ENCODE measurements at places on chromosomes 13 and 19.

- no peak for DNase-seq
These were observed 8.8 kb downstream of the DDX39A start for GRCh38 chr19:14410091-14411051.

DNA sequence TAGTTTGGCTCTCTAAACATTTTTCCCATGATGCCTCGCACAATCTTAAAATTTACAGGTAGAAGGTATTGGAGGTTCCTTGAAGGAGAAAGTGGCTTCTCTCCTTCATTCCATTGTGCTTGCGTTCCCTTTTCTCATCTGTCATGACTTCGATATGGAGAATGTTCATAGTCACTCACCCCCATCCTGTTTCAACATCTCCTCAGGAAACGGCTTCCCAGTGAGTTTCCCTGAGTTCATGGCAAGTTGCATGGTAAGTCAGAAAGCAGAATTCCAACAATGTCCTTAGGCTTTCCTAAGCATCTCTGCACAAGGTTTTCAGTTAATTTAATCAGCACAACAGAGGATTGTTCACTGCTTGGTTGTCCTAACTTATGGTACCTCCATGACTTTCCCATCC is 581.8 kb upstream of the SLITRK5 start:
- no peak for DNase-seq

DNA sequence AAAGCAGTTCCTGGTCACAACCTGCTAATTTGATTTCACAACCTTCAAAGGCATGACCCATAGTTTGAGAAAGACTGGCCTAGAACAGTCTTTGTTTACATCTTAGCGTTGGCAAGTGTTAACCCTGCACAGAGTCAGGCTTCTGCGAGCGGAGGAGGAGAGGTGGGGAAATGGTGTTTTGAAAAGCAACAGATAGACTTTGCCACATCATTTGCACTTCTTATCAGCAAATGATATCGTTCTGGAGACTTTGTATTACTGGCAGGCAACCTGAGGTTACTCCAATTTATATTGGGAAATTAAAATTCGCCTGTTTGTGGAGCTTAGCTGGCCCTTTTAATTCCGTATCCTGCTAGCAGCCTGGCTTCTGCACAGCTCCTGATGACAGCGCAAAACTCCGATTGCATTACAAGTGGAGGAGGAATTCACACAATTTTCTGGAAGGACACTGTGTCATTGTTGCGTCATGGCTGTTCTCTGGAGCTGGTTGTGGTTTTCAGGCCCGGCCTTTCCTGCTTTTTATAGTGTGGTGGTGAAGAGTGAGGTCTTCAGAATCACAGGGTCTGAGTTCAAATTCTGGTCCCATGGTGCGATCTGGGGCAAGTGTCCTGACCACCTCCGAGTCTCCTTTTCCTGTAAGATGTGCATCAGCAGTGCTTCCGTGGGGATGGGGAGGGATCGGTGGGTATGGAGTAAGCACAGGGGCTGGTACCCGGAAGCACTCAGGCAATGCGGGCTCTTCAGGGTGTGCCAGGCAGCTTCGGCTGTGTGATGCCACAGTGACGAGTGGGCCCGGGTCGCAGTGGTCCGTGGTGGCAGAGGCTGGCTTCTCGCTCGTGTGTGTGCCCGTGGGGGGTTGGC is 49.1 kb upstream of the EHD2 start:
- no peak for DNase-seq

DNA sequence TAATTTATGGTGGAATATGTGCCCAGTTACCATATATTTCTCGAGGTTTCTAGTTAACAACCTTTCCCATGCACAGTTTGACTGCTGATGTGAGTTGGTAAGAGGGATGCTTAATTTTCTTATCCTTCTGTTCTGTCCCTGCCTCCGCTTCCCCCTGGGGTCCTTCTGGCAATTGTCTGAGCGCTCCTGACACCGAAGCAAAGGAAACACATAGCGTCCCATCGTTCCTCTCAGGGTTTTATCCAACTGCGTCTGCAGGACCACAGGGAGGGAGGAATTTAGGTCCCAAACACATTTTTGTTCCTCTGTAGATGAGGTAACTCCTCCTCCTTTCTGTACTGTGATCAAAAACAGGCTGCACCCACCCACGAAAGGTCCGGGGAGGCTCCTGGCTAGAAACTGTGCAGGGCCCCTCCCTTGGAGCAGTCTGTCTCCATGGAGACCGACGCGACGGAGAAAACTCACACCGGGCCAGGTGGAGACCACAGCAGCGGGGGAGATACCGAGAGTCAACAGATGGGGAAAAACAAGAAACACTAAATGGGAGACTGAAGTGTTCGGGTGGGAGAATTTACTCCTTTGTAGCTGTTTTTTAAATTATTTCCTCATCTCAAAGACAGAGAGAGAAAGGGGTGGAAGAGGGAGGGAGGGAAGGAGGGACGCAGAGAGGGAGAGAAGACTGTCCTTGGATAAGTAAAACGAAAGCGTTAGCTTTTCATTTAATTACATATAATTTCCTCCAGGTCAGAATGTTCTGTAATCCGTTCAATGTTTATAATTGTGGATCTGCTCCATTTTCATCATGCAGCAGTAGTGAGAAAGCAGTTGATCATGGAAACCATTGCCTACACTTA is 191.8 kb upstream of the NBEA start:
- no peak for DNase-seq

DNA sequence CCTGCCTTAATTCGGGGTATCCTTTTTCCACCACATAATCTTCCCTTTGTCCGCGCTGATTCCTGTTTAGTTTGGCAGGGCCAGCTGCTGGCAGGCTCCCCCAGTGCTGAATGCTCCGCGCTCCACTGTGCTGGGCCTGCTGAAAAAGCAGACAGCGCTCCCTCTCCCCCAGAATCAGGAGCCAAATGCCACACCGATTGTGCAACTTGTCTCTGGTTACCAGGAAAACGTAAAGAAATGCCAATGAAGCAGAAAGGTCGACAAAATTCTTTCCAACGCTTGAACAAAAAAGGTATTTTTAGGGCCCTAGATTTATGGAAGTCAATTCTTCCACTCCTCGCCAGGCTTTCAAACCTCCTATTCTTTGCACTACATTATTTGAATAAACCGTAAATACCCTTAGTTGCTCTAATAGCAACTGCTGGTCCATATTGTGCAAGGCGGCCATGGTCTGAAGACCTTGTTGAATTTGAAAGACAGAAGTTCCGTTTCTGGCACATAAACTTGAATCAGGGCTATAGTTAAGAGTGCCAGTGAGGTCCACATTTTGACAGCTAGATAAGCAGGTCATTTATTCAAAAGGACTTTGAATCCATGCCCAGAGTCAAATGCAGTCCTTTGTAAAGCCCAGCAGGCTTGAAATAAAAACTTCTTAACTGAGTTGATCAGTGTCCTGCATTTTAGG is 206.7 kb upstream of the RFC3 start:
- no peak for DNase-seq

GRCh38 chr13:41680900-41681299 is 223.6 kb downstream of the RGCC start:
- no peak for DNase-seq

- no peak for DNase-seq
These were observed 278.0 kb downstream of the KLF5 start for GRCh38 chr13:73336773-73337172.

DNA sequence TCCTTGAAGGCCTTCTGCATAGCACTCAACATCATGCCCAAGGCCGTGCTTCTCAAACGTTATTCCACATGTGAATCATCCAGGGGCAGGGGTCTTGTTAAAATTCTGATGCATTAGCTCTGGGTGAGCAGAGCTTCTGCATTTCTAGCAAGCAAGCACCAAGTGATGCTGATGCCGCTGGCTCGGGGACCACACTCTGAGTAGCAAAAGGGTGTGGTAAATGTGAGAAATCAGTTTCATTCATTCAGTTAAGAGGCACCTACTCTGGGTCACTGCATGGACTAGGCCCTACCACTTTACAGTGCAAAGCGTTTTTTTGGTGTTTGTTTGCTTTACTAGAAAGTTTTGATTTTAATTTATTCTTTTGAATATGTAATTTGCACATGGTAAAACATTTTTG is 7.2 kb downstream of the KRTDAP start:
- no peak for DNase-seq

DNA sequence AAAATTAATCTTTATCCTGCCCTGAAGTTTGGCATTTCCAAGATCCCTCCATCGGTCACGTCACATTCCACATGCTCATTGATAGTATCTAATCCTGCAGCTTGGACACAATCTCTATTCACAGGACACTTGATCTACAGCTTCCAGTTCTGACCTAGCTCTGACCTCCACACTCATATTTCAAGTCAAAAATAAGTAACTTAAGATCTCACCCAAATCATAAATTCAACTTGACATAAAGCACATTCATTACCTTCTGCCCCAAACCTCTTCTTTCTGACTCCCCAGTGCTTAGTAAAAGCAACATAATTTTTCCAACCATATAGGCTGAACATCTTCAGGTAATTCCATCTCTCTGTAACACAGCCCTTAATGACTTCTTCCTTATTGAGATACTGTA is 880.2 kb downstream of the PCDH9 start:
- DNase-seq: no peak

- no peak for DNase-seq
These were observed 284.2 kb upstream of the DACH1 start for GRCh38 chr13:72151241-72151640.

DNA sequence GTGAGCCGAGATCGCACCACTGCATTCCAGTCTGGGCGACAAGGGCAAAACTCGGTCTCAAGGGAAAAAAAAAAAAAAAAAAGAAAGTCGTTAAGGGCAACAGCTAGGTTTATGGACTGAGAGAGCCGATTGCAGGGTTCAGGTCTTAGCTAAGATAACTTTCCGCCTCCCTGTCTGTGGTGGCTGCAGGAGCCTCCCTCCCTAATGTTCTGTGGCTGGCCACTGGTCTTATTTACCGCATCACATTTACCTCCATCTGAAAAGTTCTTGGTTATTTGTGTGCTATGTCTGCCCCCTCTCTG is 722 bp upstream of the CRTC1 start:
- DNase-seq: no peak

DNA sequence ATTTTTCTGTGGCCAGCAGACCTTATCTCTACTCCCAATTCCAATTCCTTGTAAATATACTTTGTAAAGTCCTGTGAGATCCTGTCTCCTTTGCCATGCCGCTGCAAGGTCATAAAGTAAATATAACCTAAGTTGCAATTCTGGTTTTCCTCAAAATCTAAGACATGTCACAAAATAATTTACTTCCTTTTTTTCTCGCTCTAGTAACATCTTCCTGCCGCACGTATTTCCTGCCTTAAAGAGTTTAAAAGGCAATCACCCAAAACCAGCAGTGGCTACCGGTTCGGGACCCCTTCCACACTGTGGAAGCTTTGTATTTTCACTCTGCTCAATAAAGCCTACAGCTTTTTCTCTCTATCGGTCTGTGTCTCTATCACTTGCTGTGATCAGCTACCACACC is 832.0 kb upstream of the SLITRK5 start:
- DNase-seq: no peak

DNA sequence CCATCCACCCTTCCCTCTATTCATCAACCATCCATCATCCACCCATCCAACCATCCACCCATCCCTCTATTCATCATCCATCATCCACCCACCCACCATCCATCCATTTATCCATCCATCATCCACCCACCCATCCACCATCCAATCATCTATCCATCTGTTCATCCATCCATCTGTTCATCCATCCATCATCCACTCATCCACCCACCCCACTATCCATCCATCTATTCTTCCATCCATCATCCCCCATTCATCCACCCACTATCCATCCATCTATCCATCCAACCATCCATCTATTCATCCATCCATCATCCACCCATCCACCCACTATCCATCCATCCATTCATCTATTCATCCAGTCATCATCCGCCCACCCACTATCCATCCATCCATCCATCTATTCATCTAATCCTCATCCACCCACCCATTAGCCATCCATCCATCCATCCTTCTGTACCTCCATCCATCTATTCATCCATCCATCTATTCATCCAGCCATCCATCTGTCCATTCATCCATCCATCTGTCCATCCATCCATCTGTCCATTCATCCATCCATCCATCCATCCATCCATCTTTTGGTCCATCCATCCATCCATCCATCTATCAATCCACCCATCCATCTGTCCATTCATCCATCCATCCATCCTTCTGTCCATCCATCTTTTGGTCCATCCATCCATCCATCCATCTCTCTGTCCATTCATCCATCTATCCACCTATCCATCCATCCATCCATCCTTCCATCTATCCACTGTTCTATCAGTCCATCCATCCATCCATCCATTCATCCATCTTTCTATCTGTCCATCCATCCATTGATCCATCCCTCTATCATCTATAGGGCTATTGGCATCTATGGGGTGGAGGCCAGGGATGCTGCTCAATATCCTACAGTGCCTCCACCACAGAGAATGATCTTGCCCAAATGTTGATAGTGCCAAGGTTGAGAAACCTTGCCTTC is 47.5 kb downstream of the CPAMD8 start:
- DNase-seq: no peak

- DNase-seq: no peak
These were observed 667.1 kb downstream of the PCDH9 start for GRCh38 chr13:66563076-66563475.

DNA sequence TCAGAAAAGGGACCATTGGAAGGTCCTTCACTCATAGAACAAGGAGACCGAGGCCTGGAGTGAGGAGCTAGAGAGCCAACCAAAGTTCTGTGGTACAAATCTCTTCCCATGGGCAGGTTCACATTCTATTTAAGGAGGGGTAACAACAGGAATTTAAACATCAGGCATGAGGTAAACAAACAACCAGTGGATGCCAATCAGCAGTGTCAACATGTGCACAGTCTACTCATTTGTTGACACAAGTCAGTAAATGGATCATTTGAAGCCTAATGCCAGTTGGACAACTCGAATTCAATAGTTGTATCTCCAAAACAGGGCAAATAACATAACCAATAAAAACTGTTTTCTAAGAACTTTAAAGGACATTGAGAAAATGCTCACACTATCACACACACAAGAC is 6.3 kb upstream of the DOCK9 start:
- DNase-seq: no peak

DNA sequence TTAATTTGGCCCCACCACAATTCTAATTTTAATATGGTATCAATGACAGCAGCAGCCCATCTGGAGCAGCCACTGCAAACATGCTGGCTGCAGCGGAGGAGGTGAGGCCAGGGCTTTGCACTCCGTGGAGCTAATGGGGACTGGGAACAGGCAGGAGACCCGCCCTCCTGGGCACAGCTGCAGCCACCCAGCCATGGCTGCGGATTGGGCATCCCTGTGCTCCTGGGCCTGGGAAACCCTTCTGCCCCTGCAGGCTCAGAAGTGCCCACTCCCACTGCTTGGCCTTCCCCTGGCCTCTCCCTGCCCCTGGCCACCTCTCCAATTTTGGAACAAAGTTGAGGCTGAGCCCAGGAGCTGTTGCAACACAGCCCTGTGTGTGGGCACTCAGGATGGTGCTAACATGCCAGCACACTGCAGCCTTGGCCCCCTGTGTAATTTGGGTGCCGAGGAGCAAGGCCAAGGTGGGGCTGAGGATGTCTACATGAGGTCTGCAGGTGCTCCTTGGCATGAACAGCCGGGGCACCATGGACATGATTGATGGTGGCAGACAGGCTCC is 123.6 kb downstream of the PCDH9 start:
- no peak for DNase-seq

GRCh38 chr19:47464675-47465419 is 6.8 kb downstream of the SLC8A2 start:
- DNase-seq: no peak

Measured in stimulated activated CD4-positive, alpha-beta T cell treated with anti-CD3 and anti-CD28 coated beads, Interleukin-4, amount 100 ng/mL, for 24 hours (primary cell).